ENCODE measurements at places on chromosomes 2 and 18. TPM values are rescaled to one million over a fixed set of nuclear protein-coding genes. Genes with fewer than 3 reads are reported as not detected.

OTOS gene
- not detected for total RNA-seq

DNA sequence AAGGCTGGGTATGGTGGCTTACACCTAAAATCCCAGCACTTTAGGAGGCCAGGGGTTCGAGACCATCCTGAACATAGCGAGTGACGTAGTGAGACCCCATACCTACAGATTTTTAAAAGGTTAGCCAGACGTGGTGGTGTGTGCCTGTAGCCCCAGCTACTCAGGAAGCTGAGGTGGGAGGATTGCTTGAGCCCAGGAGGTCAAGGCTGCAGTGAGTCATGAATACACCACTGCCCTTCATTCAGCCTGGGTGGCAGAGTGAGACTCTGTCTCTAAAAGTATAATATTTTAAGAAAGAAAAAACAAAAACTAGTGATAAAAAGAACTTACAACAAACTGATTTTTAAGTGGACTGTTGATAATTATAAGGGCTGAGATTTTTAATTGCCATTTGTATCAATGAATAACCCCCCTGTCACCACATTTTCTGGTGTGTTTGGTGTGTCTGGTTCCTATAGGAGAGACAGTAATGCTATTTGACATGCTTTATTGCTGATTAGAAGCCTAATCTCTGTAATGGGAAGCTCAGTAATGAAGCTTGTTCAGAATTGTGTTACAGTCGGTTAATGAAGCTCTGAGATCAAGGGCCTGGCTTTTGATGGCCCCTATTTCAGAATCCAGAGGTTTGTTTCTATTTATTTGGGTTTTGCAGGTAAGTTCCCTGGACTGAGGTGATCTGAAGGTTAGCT, 147.0 kb downstream of the NEDD4L start:
- peaks cover 9% of the 10 kb centered on the region for H3K4me1 ChIP-seq
- H3K27ac ChIP-seq = no peak overlapping the region
- peaks cover 14% of the 10 kb centered on the region for H3K27me3 ChIP-seq

- H3K27ac ChIP-seq = no peak overlapping the region
- no peaks in the 10 kb centered on the region for H3K36me3 ChIP-seq
- H3K27me3 ChIP-seq = peaks cover 20% of the 10 kb centered on the region
- peaks cover 13% of the 10 kb centered on the region for H3K4me1 ChIP-seq
- no peak overlapping the region for H3K4me3 ChIP-seq
- no peak for DNase-seq
Observed at GRCh38 chr2:943821-944220, 6.8 kb upstream of the SNTG2 start.

B3GNT7 gene
- total RNA-seq = 0.15 TPM

GRCh38 chr2:136022396-136023146, 37.1 kb upstream of the DARS1 start:
- H3K4me1 ChIP-seq = peaks cover 11% of the 10 kb centered on the region
- no peaks in the 10 kb centered on the region for H3K36me3 ChIP-seq
- no peak overlapping the region for H3K27ac ChIP-seq
- no peak overlapping the region for H3K4me3 ChIP-seq
- no peaks in the 10 kb centered on the region for H3K27me3 ChIP-seq

DNA sequence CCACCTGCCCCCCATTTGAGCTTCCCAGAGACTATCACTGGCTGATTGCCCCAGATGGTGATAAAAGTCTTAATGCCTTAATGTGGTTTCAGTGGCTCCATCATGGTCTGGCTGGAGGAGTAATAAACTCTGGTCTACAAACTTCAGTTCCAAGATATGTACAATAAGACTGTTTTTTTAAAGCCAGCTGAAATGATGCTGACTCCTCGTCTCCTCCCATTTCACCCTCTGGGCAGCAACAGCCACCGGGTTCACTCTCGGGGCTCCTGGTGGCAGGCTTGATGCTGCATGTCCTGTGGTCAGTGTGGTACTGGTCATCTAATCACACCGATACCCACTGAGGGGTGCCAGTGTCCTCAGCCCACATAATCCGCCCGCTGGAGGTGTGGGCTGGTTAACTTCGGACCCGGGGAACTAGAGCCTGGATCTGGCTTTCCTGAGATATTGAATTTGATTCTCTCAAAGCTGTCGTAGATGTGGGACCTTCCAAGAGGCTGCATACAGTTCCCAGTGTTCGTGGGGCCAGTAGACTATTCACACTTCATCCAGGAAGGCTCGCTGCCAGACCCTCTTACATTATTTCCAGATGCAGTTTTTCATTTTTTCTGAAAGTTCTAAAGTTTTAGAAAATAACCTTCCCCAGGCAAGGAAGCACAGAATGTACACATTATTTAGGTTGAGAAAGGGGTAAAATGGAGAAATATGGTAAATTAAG, 95.3 kb downstream of the GALR1 start:
- H3K4me3 ChIP-seq = no peak overlapping the region
- no peaks in the 10 kb centered on the region for H3K4me1 ChIP-seq
- no peak overlapping the region for H3K27ac ChIP-seq
- H3K27me3 ChIP-seq = peaks cover 8% of the 10 kb centered on the region

GRCh38 chr2:176161825-176162626, 4.9 kb downstream of the HOXD3 start:
- no peak overlapping the region for H3K27ac ChIP-seq
- peaks cover 18% of the 10 kb centered on the region for H3K36me3 ChIP-seq
- DNase-seq = no peak
- H3K4me3 ChIP-seq = no peak overlapping the region
- H3K4me1 ChIP-seq = peaks cover 8% of the 10 kb centered on the region

DNA sequence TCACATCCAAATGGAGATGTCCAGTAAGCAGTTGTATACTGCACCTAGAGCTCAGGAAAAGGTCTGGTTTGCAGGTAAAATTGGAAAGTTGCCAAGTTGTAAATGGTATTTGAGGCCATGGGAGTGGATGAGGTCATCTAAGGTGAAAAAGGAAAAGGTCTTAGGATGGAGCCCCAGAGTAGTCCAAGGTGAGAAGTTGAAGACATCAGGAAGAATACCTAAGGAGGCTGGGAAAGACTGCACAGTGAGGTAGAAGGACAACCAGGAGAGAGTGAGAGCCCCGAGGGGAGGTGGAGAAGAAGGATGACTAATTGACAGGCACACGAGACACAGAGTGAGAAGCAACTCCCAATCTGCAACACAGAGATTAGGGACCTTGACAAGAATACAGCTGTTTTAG, 10.7 kb downstream of the DPP4 start:
- H3K27me3 ChIP-seq = no peaks in the 10 kb centered on the region
- peak overlapping the region; percentile 71 for H3K27ac ChIP-seq
- no peak for DNase-seq

- no peak overlapping the region for H3K4me3 ChIP-seq
- no peaks in the 10 kb centered on the region for H3K4me1 ChIP-seq
- H3K36me3 ChIP-seq = no peaks in the 10 kb centered on the region
- no peak for DNase-seq
- no peaks in the 10 kb centered on the region for H3K27me3 ChIP-seq
- no peak overlapping the region for H3K27ac ChIP-seq
Observed at GRCh38 chr2:103887625-103888024, 966.3 kb upstream of the POU3F3 start.

- H3K4me1 ChIP-seq = no peaks in the 10 kb centered on the region
- no peaks in the 10 kb centered on the region for H3K27me3 ChIP-seq
- H3K4me3 ChIP-seq = no peak overlapping the region
- H3K36me3 ChIP-seq = no peaks in the 10 kb centered on the region
- no peak overlapping the region for H3K27ac ChIP-seq
- DNase-seq = no peak
Observed at GRCh38 chr2:166539340-166540162, 45.5 kb upstream of the SCN7A start.

ZNF521 gene
- total RNA-seq = not detected

DNA sequence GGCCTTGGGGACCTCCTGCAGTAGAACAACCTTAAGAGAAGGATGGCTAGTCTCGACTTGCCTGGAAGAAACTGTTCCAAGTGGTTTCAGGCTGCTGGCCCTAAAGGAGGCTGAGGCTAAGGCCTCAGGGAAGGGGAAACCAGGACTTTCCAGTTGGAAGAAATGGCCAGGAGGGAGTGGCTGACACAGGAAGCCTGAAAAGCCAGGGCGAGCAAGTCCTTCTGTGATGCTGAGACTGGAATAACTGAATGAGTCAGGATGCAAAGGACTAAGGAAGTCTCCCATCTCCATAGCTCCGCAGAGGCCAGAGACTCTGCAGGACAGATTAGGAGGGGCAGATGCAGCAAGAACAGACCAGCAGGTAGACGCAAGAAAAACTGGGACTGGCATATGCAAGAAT, 7.4 kb downstream of the HTRA2 start:
- peaks cover 11% of the 10 kb centered on the region for H3K36me3 ChIP-seq
- peaks cover 14% of the 10 kb centered on the region for H3K4me1 ChIP-seq
- DNase-seq = no peak
- H3K4me3 ChIP-seq = no peak overlapping the region

GRCh38 chr2:168890006-168890782, at the start of gene SPC25:
SPC25 (minus strand) TSS chr2:168890430; CDS start chr2:168889519, 911 bp downstream.
- H3K27ac ChIP-seq = peak within 1 kb of the TSS; percentile 88
- peaks cover 24% of the 10 kb centered on the region for H3K27me3 ChIP-seq
- peak within 1 kb of the TSS; percentile 91 for H3K4me3 ChIP-seq

DNA sequence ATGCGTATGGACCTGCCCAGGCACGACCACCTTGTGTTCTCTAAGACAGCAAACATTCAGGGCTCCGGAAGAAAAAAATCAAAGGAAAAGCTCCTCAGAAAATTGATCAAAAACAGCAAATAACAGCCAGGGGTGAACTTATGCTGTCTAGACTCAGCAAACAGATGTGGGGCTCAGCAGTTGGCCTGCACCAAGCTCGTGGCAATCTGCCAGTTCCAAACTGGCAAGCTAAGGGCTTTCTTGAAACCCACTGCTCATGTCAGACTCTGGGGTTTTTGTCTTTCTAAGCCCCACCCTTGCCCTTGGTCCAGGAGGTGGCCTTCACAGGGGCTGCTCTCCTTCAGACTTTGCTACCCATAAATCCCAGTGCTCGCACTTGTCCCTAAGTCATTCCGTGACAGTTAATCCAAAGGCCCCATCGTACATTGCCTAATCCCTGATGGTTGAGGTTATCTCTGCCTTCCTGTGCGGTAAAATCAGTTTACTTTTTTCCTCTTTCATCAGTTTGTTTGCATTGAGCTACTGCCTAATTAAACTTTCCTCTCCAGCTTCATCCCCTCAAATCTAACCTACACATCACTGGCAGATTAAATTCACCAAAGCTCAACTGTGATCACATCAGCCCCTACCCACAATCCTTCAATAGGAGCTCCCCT, 408.0 kb downstream of the LRATD1 start:
- DNase-seq = no peak
- no peak overlapping the region for H3K4me3 ChIP-seq
- H3K27ac ChIP-seq = no peak overlapping the region
- H3K36me3 ChIP-seq = no peaks in the 10 kb centered on the region
- H3K27me3 ChIP-seq = peaks cover 6% of the 10 kb centered on the region

CHRND gene
- not detected for total RNA-seq

HOXD9 gene
- not detected for total RNA-seq

DNA sequence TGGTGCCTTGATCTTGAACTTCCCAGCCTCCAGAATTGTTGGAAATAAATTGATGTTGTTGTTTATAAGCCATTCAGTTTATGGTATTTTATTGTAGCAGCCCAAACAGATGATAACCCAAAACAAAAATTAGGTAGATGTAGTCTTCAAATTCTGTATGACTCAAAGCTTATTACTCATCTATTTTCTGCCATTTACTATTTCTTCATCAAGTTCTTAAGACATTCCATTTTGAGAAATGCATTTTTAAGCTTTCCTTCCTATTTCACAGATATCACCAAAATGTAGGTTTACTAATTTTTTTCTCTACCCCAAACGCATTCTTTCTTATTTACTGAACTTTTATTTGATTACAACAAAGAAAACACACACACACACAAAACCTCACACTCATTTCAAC, 148.2 kb downstream of the RND3 start:
- no peak overlapping the region for H3K27ac ChIP-seq
- no peaks in the 10 kb centered on the region for H3K27me3 ChIP-seq
- no peak for DNase-seq
- H3K36me3 ChIP-seq = no peaks in the 10 kb centered on the region

CCDC148 gene
- not detected for total RNA-seq

GRCh38 chr2:129719335-129719734, 260.1 kb upstream of the RAB6C start:
- H3K4me3 ChIP-seq = no peak overlapping the region
- no peaks in the 10 kb centered on the region for H3K27me3 ChIP-seq
- H3K4me1 ChIP-seq = no peaks in the 10 kb centered on the region

DNA sequence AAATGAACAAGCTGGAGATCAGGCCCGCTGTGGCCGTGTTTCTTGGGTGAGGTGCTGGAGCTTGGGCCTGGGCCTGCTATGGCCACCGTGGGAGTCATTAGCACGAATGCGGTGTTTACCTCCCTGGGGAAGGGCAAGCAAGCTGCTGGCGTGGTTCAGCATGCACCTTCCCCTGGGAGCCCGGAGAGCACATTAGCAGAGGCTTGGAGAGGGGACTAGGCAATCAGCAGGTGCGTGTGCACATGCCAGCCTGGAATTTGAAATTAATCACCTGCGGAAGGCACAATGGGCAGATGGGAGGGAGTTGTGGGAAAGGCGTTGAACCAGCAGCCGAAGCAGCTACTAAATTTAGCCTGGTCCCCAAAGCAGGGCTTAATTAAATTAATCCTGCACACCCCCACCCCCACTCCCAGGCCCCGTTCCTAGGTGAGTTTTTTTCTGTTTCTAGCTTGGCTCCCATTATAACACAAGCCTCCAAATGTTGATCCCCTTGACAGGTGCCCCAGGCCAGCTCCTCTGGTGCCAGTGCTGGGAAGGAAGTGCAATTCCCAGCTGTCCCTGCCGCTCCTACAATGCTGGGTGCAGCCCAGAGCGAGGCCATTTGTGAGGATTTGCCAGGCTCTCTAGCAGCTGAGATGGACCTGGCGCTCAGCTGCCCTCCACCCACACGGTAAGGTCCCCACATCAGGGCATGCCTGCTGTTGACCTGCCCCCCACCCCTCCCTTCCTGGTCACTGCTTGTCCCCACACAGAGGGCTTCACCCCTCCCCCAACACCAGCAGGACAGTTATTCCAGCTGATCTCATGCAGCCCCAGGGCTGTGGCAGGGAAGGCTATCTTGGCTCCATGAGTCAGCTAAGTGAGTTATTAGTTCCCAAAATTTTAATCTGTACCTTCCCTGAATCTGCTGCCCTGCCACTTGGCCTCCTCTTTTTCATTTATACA, 115.0 kb downstream of the ZBTB7C start:
- no peak overlapping the region for H3K4me3 ChIP-seq
- H3K4me1 ChIP-seq = peaks cover 1% of the 10 kb centered on the region
- peaks cover 7% of the 10 kb centered on the region for H3K27me3 ChIP-seq
- no peaks in the 10 kb centered on the region for H3K36me3 ChIP-seq
- DNase-seq = peak; percentile 10
- H3K27ac ChIP-seq = no peak overlapping the region
